GM20000 (cell line): ENCODE measurements at places on chromosomes 7 and 10.

- DNase-seq = no peak
Observed at GRCh38 chr10:37125191-37125732, at the start of gene ANKRD30A. TSS of gene ANKRD30A (plus strand) at chr10:37125598. CDS start at chr10:37125788, 190 bp downstream.

DNA sequence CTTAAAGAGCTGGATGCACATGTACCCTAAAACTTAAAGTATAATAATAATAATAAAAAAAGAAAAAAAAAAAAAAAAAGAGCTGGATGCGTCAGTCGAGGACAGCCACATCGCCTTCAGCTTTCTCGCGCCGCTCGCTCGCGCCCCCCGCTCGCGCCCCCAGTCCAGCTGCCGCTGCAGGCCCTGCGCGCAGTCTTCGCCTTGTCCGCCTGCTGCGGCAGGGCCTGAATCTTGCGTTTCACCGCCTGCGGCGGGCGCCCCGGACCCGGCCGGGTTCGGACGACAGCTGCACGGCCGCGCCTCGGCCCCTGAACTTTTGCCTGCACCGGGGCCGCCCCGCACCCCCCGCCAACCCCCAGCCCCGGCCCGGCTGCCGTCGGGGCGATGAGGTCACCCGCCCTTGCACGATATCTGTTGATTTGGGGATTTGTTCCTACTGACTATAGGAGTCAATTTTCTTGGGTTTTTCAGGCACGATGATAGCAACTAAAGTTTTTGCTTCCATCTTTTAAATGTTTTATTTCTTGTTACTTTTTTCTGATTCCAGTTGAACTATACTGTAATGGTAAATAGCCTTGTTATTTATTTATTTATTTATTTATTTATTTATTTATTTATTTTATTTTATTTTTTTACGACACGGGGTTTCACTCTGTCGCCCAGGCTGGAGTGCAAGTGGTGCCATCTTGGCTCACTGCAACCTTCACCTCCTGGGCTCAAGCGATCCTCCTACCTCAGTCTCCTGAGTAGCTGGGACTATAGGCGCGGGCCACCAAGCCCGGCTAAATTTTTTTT lies 33.5 kb upstream of the CPN1 start:
- no peak for DNase-seq

GRCh38 chr10:43980313-43980712 lies 331.6 kb upstream of the ZNF32 start:
- DNase-seq = no peak

DNA sequence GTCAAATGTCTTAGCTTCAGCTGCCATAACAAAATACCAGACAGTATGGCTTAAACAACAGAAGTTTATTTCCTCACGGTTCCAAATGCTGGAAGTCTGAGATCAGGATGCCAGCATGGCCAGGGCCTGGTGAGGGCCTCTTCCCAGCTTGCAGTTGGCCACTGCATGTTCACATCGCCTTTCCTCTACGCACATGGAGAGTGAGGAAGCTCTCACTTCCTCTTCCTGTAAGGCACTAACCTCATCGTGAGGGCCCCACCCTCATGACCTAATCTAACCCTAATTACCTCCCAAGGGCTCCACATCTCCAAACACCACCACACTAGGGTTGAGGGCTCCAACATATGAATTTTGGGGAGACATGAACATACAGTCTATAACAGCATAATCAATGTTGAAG lies 14.4 kb downstream of the ZNF33B start:
- no peak for DNase-seq

GRCh38 chr10:84484541-84484940 lies 156.2 kb downstream of the CCSER2 start:
- DNase-seq = no peak
